ENCODE measurements at places on chromosomes 7 and 10.

DNA sequence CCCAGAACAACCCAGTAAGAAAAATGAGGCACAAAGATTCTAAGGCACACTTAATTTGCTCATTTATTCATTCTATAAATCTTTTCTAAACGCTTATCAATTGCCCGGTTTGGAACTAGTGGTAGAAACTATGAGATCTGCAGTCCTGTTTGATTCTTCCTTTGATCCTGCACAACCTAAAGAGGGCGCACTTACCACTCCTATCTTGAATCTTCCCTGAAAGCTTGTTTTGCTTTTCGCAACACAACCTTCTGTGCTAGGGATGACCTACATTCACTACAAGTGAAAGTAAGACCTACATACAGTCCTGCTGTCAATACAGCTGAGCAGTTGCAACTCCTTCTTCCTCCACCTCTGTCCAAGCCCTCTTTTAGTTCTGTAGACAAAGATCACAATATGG lies 12.6 kb upstream of the ARL4A start:
- DNase-seq, result peak; percentile 11

- DNase-seq, result no peak
Measured at GRCh38 chr7:156438011-156438410, 202.6 kb upstream of the RNF32 start.

GRCh38 chr10:97548828-97549455 lies 23.6 kb upstream of the ANKRD2 start:
- no peak for DNase-seq

- DNase-seq, result no peak
Measured at GRCh38 chr10:60348982-60349381, 40.7 kb downstream of the ANK3 start.

GRCh38 chr10:13440185-13441061 lies 88.4 kb downstream of the BEND7 start:
- peak; percentile 31 for DNase-seq

DNA sequence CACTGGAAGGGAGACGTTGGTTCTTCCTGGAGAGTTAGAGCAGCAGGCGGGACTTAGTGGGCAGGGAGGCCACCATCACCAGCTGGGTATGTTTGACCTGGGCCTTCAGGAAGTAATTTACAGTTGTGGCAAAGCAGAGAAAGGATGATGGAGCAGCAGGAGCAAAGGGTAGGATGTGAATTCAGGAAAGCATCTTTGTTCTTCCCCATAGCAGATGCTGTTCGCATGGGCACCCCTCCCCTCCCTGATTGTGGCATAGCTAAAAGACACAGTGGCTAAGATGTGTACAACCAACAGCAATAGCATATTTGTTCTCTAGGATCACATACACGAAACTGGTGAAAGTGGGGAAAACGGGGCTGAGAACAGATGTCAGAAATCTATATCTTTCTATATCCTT lies 56.3 kb upstream of the ITPRID1 start:
- no peak for DNase-seq

- DNase-seq, result no peak
Measured at GRCh38 chr7:35544028-35544742, 150.8 kb downstream of the HERPUD2 start.

DNA sequence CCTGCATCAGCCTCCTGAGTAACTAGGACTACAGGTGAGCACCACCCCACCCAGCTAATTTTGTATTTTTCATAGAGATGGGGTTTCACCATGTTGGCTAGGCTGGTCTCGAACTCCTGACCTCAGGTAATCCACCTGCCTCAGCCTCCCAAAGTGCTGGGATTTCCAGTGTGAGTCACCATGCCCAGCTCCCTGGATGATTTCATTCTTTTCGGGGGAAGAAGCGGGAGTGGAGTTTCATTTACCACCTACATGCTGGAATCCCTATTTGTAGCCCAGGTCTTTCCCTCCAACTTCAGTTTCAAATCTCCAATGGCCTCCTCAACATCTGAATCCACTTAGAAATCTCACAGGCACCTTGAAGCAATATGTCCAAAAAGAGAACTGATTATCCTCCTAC lies 2.9 kb upstream of the BTRC start:
- DNase-seq, result no peak
